ENCODE measurements at places on chromosomes 1 and 21.

DNA sequence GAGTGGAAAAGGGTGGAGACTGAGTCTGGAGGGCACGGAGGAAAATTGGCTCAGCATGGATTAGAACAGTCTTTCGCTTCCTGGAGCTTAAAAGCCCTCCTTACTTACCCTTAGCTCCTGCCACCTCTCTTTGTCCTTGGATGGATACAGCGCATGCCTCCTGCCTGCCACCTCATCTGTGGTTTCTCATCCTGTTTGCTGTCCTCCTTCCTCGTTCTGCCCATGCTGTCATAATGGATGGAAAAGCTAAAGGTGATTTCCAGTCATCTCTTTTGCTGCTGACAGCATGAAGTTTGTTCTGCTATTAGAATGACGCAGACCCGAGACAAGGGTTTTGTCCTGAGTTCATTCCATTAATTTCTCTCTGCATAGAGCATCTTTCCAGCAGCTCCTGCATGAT lies 425.9 kb downstream of the KIF26B start:
- DNase-seq, result no peak

DNA sequence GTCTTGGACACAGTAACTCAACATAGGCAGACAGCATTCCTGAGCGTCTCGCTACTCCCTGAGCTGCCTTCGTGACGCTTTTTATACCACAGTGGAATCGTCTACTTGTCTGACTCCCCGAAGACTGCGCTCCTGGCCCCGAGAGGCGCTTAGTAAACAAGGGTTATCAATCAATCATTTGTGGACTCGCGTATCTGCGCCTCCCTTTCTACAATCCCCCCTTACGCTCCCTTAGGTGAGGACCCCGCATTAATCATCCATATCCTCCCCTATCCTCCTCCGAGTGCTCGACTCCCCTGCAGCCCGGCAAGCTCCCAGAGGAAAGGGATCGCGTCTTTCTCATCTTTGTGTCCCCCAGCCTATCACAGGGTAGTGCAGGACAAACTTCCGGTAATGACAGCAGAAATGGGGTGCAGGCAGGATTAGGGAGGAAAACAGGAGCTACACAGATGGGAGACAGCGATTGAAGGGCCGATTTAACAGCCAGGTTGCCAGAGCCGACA lies 522 bp downstream of the TMEM59 start:
- DNase-seq, result no peak

DNA sequence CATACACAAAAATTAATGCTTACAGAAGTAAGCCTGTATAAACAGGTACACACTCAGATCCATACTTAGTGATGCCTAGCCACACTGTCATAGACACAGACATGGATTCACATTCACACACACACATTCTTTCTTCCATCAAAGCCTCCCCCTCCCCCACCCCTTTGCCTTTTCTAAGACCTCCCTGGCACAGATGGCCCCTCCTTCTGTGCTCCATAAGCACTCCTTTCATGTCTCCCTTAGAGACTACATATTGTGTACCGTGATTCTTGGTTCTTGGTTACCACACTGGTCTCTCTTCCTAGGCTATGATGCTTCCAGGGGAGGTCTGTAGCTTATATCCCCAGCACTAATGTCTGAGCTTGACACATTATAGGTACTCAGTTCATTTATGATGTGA lies 2.0 kb upstream of the NHLH2 start:
- no peak for DNase-seq

GRCh38 chr1:184771190-184771691 lies 16.6 kb upstream of the EDEM3 start:
- no peak for DNase-seq

- DNase-seq, result no peak
Observed at GRCh38 chr1:115183721-115184259, 94.5 kb upstream of the TSPAN2 start.

- no peak for DNase-seq
Observed at GRCh38 chr1:112344754-112345423, 51.1 kb upstream of the CTTNBP2NL start.

DNA sequence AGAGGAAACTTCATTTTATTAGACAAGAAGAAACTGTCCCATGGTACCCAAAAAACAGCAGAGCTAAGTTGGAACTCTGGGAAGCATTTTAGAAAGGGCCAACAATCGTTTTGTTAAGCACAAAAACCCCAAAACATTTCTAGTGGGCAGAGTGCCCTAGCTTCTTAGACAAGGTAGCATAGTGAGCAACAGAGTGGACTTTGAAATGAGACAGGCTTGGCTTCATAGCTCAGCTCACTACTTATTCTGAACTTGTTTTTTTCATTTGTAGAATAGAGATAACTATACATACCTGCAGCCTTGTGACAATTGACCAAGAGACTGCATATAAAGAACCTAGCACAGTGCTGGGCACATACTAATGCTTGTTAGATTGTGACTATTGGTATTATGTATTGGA lies 50.1 kb downstream of the HLX start:
- no peak for DNase-seq

DNA sequence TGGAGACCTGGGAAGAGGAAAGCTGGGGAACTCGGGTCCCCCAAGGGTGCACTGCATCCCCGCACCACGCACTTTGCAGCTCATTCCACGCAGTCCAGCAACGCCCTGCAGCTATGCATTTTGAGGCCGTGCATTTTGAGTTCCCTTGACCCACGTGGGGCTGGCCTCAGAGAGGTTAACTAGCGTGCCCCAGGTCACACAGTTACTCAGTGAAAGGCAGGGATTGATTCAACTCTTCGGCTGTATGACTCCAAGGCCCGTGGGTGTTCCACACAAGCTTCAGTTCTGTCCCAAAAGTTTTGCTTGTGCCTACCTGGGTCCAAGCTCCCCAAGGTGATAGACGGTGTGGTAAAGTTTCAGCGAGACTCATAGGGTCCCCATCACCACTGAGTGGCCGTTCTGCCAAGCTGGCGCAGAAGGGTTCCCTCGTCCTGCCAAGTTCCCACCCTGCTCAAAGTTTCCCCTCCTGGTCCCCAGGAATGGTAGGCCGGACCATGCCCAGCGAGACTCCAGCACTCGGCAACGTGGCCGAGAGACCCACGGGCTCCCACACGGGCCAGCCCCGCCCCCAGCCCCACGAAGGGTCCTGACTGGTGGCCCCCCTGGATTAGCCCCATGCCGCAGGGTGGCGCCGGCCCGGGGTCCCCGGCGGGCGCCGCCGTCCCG lies 611 bp downstream of the HSPG2 start:
- DNase-seq, result no peak

GRCh38 chr1:154236855-154237254 lies 16.1 kb downstream of the UBAP2L start:
- DNase-seq, result no peak

- DNase-seq, result no peak
Observed at GRCh38 chr1:180254854-180255253, 24.8 kb downstream of the LHX4 start.

DNA sequence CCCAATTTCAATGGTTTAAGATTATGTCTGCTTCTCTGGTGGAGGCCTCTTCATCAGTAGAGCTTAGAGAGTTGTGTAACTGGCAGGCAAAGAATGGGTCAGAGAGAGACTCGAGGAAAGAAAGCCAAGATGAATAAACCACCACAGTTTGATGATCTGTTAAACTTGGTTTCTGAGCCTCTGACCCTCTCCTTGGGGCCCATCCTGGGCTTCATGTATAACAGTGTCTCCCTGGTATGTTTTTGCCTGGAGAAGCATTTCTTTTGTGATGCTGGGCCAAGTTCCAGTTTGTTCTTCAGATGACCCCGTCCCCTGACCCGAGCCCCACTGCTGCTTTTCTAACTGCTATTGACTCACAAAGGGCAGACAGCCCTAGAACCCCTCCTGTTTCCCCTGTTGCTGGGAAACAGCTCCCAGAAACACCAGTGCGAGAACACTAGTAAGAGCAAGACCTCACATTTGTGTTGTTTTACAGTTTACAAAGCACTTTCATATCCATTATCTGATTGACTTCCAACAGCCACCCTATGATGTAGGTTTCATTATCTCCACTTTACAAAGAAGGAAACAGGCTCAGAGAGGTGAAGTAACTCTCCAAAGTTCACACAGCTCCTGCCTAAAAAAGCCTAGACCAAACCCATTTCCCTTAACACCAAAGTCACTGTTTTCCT lies 9.0 kb downstream of the CD2 start:
- peak; percentile 85 for DNase-seq

DNA sequence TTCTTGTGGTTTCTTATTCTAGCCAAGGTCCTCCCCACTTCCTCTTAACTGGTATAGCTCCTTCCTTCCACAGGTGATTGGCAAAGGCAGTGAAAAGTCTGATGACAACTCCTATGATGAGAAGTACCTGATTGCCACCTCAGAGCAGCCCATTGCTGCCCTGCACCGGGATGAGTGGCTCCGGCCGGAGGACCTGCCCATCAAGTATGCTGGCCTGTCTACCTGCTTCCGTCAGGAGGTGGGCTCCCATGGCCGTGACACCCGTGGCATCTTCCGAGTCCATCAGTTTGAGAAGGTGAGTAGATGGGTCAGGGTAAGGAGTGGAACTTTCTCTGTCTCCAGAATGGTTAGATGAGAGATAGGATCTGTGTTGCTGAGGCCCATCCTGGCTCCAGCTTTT lies 14.2 kb upstream of the CELSR2 start:
- no peak for DNase-seq
